NCI-H187 (cell line): ENCODE measurements at places on chromosomes 1 and 21.

GRCh38 chr1:39501666-39502065, 10.2 kb downstream of the BMP8A start:
- no peak for DNase-seq

DNA sequence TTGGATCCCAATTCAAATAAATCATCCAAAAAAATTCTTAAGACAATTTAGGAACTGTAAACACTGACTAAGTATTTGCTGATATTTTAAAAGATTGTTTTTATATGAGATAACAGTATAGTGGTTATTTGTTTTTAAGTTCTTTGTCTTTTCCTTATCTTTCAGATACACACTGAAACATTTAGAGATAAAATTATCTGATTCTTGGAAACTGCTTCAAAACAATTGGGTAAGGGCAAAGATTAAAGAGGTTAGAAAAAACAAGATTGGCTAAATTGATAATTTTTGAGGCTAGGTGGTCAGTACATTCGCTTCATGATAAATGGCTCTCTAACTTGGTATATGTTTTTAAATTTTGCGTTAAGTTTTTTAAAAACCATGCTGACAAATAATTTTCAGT, 117.3 kb downstream of the PSMG1 start:
- DNase-seq: no peak

DNA sequence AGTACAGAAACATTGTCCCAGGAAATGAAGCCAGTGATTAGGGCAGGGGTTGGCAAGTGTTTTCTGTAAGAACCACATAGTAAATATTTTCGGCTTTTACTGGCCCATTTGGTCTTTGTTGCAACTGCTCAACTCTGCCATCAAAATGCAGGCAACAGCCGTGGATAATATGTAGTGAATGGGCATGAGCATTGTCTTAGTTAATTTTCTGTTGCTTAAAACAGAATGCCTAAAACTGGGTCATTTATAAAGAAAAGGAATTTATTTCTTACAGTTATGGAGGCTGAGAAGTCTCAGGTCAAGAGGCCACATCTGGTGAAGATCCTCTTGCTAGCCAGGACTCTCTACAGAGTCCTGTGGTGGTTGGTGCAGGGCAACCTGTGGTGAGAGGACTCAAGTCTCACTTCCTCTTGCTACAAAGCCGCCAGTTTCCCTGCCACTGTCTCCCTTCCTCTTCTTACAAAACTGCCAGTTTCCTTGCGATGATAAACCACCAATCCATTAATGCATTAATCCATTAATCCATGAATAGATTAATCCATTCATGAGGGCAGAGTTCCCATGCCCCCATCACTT, 166.4 kb downstream of the PSMG1 start:
- DNase-seq: no peak

DNA sequence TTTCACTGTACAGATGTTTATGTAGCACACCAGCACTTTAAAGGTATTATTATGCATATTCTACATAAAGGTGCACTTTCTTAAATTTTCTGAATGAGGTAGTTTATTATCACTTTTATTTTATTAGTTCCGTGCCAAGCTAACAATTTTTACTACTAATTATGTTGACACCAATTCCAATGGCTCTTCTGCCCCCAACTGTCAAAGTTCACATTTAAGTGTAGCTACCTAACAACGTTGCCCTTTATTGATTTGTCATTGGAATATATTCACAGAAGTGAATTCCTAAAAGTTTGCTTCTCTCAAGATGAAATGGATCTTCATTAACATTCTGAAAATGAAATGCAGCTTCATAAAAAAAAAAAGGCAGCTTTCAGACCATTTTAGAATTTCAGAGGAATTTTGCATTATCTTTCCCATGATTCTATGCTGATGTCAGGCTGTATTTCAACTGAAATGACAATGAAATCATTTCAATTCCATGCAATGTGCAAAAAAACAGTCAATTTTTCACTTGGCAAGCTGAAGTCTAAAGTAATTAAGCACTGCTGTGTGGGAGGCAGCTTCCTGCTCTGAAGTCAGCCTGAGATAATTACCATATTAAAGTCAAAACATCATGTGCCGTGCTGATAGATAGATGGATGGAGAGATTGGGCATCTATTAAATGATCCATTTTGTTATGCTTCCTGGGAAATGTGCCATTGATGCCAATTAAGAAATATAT, 229.2 kb downstream of the TTLL7 start:
- DNase-seq: no peak

GRCh38 chr21:14321042-14321441, 61.9 kb downstream of the HSPA13 start:
- no peak for DNase-seq

DNA sequence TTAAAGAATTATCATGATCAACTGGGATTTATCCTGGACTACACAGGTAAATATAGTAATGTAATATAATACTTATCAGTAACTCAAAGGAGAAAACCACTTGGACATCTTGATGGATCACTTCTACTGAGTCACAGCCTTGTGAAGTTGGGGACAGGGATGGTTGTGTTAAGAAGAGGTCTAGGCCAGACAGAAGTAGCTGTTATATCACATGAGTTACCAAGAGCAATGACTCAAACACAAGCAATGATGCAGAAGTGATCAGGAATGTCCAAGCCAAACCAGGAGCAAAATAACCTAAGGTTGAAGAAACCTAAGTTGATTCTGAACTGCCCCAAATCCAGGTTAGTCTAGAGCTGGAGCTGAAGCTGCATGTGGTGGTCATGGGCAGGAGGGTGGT, 424.5 kb upstream of the DAB1 start:
- no peak for DNase-seq

GRCh38 chr21:45378258-45378966, 26.6 kb upstream of the COL18A1 start:
- DNase-seq: no peak

DNA sequence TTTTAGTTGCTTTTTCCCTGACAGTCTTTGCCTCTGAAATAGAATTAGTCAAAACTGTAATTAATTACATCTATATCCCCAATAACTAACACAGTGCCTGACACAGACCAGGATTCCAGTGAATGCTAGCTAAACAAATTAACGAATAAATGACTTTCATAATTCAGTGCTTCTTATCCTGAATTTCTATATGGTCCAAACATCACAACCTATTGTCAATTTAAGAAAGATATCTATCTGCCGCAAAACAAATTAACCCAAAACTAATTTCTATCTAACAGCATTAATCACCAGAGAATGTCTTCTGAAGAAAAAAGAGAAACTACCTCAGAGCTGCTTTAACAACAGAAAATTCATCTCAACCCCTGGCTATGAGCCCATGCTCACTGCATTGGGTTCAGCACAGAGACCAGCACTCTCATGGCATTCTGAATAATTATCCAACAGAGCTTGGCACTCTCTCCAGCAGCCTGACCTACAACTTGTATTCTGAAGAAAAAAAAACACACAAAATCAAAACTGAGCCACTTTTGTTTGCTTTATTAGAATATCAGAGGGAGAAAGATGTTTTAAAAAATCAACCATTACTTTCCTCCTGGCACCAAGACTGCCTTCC, 547.3 kb upstream of the BEND5 start:
- DNase-seq: no peak

DNA sequence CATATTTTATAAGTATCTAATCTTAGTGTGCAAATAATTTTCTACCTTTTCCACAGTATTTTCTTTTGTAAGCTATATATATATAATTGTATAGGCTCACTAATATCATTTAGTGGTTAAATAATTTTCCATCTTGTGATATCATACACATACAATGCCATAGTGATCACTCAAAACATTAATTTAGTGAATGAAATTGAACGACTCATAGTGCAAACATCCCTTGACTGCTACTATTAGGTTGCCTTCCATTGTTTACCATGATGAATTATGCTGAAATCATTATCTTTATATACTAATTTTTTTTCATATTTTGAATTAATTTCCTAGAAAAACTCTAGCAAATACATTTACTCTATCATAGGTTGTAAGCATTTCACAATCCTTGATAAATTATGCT, 127.1 kb downstream of the PCNX2 start:
- DNase-seq: no peak

DNA sequence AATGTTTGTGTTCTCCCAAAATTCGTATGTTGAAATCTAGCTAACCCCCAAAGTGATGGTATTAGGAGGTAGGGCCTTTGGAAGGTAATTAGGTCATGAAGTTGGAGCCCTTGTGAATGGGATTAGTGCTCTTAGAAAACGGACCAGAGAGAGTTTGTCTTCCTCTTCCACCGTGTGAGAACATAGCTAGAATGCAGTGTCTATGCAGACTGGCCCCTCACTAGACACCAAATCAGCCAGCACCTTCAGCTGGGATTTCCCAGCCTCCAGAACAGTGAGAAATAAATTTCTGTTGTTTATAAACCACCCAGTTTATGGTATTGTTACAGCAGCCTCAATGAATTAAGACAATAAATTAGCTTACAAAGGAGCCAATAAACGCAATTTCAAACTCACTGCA, 58.0 kb downstream of the KIAA0319L start:
- no peak for DNase-seq

DNA sequence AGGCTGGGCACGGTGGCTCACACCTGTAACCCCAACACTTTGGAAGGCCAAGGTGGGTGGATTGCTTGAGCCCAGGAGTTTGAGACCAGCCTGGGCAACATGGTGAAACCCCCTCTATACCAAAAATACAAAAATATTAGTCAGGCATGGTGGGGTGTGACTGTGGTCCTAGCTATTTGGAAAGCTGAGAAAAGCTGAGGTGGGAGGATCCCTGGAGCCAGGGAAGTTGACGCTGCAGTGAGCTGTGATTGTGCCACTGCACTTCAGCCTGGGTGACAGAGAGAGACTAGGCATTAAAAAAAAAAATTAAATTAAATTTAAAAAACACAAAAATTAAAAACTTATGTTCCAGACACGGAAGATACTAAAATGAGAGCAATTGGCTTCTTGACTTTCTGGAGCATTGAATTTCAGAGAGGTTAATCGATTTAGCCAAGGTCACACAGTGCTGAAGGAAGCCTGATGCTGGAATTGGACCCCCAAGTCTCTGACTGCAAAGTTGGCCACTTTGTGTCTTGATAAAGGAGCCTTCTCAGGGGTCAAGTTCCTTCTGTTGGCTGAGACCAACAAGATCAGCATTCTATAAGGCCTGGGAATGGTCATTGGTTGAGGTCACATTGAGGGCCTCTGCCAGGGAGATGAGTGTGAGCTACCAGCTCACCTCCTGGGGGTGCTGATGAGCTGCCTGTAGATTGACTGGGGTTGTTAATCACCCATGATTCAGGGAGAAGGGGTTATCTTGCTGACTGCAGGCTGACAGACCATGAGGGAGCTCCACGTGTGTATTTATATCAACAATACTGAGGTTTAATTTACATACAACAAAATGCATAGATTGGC, 54.3 kb downstream of the RPS6KA1 start:
- DNase-seq: no peak

GRCh38 chr1:210366767-210367166, 38.1 kb downstream of the HHAT start:
- no peak for DNase-seq

DNA sequence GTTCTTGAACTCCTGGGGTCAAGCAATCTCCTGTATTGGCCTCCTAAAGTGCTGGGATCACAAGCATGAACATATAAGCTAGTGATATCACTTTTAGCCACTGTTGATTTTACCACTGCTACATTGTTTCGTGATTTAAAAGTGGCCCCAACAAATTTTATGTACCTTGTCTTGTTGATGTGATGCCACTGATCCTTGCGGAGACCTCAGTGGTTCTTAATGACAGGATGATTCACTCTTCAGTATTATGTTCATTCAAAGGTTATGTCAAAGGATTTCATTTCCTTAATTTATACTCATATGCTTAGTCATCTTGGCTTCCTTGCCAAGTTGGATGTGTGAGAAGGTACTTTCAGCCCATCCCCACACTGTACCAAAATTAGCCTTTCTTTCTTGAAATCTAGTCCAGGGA, 12.1 kb downstream of the PRKACB start:
- DNase-seq: no peak

DNA sequence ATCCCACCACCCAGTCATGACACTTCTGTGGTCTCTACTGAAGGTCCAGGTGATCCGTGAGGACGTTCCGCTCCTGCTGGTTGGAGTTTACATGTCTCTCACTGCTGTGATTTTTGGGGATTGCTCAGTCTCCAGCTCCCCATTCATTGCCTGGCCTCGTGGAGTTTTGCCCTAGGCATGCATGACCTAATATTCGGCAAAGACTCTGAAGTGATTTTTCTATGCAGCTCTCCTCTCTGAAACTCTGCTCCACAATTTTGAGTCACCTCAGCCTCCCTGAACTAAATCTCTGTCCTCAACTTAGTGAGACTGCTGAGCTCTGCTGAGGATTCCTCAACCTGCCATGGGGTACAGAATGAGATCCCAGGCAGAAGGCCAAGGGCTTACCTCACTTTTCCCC, 174.4 kb upstream of the FGGY start:
- DNase-seq: no peak

GRCh38 chr1:109040627-109040988, 1.3 kb downstream of the WDR47 start:
- DNase-seq: no peak

DNA sequence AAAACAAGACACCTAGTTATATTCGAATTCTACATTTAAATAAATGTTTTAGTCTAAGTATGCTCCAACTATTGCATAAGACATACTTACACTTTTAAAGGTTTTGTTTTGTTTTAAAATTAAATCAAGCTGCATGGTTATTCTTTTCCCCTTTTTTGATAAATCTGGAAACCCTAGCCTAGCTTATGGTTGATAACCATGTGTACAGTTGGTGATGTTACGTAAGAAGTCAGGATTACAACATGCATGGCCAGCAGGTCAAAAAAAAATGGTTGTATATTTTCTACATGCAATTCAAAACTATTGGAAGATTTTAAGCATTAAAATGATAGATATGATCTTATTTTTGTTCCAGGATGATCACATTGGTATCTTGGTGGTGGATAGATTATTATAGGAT, 1600.6 kb downstream of the PLA2G4A start:
- no peak for DNase-seq

DNA sequence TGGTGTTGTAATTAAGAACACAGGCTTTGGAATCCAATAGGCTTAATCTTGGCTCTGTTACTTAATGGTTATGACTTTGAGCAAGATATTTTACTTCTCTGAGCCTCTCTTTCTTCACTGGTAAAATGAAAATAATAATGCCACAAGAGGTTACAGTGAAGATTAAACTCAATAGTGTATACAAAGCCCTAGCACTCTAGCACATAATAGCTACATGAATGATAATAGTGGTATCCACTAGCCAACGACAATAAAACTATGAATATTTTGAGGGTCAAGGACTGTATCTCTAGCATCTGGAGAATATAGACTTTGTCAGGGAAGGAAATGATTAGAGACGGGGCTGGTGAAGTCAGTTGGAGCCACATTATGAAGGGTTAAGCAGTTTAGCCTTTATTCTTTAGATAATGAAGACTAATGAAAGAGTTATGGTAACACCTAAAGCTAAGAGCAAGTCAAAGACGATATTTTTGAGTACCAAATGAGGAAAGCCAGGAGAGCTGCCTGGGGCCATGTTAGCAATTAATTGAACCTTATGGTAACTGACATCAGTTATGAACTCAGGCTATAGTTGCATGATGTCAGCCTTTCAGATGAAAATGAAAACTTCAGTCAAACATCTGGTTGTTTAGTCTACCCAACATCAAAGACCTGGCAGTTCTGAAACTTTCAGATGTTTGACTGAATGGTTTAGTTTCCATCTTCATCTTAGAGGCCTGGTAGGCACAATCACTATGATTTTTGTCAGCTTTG, 32.8 kb upstream of the RNF11 start:
- DNase-seq: no peak

- no peak for DNase-seq
Observed at GRCh38 chr1:4633346-4633745, 21.1 kb upstream of the AJAP1 start.
